Right lobe of liver (tissue), 6 donors: ENCODE measurements at places on chromosomes 3 and 15.
A peak's percentile ranks its signal among the peaks of the same experiment; 100 is the strongest.

DNA sequence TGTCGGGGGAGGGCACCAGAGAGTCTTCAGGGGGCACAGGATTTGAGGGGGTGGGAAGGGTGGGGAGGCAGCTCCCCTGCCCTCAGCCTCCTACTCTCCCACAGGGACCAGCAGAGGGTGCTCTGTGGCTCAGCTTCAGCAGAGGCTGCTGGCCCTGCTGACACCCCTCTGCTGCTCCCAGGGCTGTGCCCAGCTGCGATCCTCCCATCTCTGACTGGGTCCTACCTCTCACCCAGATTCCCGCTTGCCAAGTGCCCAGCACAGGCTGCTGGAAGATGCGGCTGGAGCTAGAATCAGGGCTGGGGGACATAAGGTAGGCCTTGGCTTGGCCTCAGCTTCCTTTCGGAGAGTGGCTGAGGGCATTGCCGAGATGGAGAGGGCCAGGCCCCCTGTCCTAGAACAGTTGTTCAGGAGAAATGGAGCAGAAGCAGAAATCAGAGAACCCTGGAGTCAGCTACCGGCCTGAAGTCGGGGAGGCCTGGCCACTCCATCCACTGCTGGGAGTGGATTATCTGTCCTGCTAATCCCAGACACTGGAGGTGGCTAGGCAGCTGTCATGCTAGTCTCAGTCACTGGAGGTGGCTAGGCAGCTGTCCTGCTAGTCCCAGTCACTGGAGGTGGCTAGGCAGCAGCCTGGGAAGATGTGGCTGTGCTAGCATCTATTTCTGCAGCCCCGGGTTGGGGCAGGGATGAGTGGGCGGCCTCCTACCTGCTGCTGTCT lies 3.9 kb downstream of the GRM2 start:
- DNase-seq, result peak; percentile 37

- no peak for DNase-seq
These were observed 26.5 kb downstream of the LYSMD4 start for GRCh38 chr15:99706557-99707303.

GRCh38 chr15:63506537-63507035 lies 2.2 kb downstream of the USP3 start:
- DNase-seq, result no peak

GRCh38 chr3:160226026-160226907 lies 1.0 kb downstream of the C3orf80 start:
- DNase-seq, result no peak

- no peak for DNase-seq
These were observed 805 bp upstream of the RGMA start for GRCh38 chr15:93089727-93090305.

DNA sequence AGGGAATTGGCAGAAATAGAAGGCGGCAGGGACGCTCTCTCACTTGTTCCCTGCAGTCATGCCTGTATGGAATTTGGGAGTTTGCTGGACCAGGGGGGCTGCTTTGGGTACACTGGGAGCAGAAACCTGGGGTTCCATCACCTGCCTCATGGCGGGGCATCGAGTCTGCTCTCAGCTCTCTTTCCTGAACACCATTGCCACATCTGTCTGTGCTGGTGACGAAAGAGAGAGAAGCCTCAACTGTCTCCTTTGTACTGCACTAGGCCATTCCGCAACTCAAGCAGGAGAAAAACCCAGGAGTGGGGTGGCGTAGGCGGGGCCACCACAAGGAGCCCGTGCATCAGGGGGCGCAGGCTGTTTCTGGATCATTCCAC lies 14.0 kb downstream of the TMEM158 start:
- no peak for DNase-seq

GRCh38 chr3:132448216-132448961 lies 31.1 kb downstream of the DNAJC13 start:
- DNase-seq, result no peak

DNA sequence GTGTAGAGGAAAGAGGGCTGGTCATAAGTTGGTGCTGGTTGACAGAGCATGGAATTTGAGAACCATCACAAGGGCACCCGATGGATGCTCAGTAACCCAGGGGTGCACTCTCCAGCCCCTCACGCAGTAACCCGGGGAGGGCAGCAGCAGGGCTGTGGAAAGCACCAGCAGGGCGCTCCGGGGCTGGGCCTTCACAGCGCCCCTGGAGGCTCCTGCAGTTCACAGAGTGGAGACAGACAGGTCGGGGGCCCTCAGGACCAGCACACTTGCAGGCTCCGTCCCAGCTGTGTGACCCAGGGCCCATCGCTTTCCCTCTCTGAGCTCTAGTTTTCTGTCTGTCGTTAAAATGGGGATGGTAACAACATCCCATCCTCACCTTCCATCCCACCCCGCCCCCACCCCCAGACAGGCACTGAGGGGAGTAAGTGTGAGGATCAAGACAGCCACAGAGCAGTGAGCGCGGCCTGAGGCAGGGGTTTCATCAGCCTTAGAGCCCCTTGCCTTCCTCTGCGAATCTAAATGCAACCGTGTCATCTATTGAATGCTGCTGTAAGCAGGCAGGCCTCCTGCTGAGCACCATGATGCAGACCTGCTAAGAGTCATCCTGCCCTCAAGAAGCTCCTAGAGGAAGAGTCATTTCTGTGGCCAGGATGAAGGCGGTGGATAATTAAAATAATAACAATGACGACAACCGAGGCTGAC lies 90.2 kb upstream of the LINGO1 start:
- no peak for DNase-seq

DNA sequence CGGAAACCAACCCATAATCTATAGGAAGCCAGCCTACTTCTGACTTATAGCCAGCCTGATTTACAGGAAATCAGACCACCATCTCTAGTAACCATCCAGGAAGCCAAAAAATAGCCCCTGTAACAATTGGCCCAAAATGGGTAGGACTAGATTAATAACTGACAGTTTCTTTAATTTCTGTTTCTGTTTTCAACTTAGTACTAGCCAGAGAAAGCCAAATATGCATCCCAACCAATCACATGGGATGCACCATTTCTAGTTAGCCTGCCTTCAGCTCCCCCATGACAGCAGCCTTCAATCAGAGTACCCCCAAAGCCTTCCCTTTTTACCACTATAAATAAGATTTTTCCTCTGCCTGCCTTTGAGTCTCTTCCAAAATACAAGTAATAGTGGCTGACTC lies 239.1 kb upstream of the GADL1 start:
- DNase-seq, result no peak

- DNase-seq, result no peak
These were observed 84.4 kb upstream of the MEX3B start for GRCh38 chr15:82130248-82130647.

DNA sequence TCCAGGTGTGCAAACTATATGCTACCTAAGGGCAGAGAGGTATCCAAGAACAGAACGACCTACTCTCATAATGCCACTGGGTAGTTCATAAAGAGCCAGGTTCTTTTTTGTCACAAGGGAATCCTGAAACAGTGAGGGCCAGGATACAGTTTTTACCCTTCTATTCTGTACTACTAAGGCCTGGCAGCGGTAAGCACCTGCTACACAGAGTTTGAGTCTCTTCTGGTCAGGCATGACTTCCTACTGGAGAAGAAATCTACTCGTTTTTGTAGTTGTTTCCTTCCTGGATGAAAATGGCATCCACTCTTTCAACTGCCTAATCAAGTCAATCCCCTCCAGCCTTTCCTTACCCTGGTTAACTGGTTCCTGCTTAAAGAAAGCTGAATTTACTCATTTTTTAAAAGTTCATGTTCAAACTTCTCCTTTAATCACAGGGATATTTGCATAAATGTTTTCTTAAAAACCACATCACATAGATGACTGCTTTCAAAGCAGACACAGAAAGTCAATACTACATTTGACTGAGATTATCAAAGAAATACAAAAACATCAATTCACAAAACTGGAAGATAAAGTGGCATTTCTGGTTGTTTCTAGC lies 40.0 kb downstream of the MAP4 start:
- no peak for DNase-seq

- no peak for DNase-seq
These were observed 96.5 kb downstream of the FSIP1 start for GRCh38 chr15:39685999-39686613.

GRCh38 chr3:12620729-12621128 lies 43.2 kb downstream of the RAF1 start:
- no peak for DNase-seq

DNA sequence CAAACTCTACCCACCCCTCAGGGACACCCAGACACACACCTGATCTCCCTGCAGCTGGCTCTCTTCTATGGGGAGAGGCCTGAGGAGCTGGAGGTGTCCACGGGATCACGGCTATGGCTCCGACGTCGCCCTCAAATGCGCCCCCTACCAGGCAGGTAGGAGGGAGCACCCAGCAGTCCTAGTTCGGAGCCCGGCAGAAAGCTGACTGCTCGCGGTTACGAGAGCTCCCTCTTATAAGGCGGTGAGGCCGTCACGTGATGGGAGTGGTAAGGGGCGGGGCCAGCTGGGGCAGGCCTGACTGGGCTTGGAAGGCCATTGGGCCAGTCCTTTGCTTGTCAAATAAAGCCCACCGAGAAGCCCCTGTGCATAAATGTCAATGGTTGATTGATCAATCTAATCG lies at the start of gene PRR20G:
Gene PRR20G, minus strand, starts transcription at position 207 of the 400 bp plus-strand sequence. CDS start 681 bp downstream, outside the sequence.
- DNase-seq, result no peak

- DNase-seq, result peak; percentile 33
These were observed 693 bp downstream of the DISP2 start for GRCh38 chr15:40358471-40359353.

GRCh38 chr3:50551054-50551659 lies 16.4 kb downstream of the C3orf18 start:
- no peak for DNase-seq
